ENCODE measurements at places on chromosomes 5 and 9.
A peak's percentile ranks its signal among the peaks of the same experiment; 100 is the strongest.

DNA sequence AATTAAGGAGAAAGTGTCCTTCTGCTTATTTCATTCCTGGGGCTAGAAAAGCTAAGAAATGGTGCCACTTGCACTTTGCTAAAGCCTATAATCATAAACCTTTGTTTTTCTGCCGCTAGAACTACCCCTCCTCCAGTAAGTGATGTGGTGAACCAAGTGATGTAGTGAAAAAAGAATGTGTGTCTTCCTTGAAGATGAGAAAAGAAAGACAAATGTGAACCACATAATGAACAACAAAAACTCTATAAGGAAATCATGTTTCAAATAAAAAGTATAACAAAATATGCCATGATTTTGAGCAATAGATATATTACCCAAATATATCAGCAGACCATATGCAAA, 179.0 kb upstream of the SGCD start:
- DNase-seq, result no peak

DNA sequence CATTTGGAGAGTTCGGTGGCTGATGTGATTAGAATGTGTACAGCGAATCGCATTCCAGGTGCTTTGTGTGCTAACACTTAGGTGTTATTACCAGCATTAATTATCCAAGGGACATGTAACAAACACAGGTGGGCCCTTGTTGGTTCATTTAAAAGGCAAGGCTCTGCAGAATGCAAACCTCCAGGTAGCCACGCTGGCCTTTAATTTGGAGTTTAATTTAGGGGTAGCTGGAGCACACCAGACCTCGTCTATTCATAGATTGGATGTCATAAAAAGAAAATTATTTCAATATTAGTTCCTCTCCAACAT, 191.1 kb downstream of the MAT2B start:
- no peak for DNase-seq

GRCh38 chr9:69923972-69924371, 103.4 kb downstream of the CFAP95 start:
- peak; percentile 10 for DNase-seq

DNA sequence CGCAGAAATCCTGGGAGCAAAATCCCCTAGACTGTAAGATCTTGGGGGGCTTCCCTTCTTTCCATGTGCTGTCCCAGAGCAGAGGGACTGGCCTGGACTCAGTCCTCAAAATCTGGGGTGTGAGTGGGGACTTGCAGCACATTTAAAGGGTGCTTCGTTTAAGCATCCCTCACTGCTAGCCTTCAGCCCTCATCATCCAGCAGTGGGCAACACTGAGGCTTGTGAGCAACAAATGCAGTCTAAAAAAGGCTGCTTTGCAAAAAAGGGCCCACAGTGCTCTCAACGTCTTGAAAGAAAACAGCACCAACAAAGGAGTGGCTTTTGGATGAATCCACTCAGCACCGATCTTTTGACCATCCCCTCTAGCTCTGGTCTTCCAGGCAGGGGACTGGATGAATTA, 128.3 kb upstream of the TBC1D2 start:
- no peak for DNase-seq

DNA sequence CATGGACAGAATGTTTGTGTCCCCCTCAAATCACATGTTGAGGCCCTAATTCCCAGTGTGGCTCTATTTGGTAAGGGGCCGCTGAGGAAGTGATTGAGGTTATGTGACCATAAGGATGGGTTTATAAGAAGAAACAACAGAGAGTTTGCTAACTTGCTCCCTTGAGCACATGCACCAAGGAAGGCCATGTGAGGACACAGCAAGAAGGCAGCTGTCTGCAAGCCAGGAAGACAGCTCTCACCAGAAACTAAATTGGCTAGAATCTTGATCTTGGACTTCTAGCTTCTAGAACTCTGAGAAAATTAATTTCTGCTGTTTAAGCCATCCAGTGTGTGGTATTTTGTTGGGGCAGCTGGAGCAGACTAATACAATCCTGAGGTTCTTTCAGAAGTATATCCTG, 35.2 kb upstream of the CDC42SE2 start:
- no peak for DNase-seq

All from HAP-1 (cell line).